CD4-positive, CD25-positive, alpha-beta regulatory T cell (primary cell): ENCODE measurements at places on chromosomes 1 and 21. TPM values are rescaled to one million over a fixed set of nuclear protein-coding genes. Genes with fewer than 3 reads are reported as not detected.

LMO4 gene
- polyA plus RNA-seq, result 3.7 TPM

LCE3E gene
- polyA plus RNA-seq, result not detected

C1orf94 gene
- not detected for polyA plus RNA-seq

OR2M3 gene
- polyA plus RNA-seq, result not detected

B3GALT5 gene
- polyA plus RNA-seq, result not detected

RXFP4 gene
- not detected for polyA plus RNA-seq

ALX3 gene
- polyA plus RNA-seq, result not detected

PLA2G2F gene
- polyA plus RNA-seq, result not detected

LRRC3 gene
- polyA plus RNA-seq, result 0.39 TPM

FCGR2B gene
- 0.16 TPM for polyA plus RNA-seq

PIK3R3 gene
- 5.2 TPM for polyA plus RNA-seq

GJA9 gene
- not detected for polyA plus RNA-seq
